ENCODE measurements at places on chromosomes 2 and 18.

GRCh38 chr18:77009675-77010074 is 122.9 kb downstream of the MBP start:
- no peak overlapping the region for H3K27ac ChIP-seq
- no peaks in the 10 kb centered on the region for H3K27me3 ChIP-seq
- peaks cover 19% of the 10 kb centered on the region for H3K4me1 ChIP-seq
- peaks cover 28% of the 10 kb centered on the region for H3K36me3 ChIP-seq
- DNase-seq, result no peak

- H3K27ac ChIP-seq, result no peak overlapping the region
- no peak for DNase-seq
- no peaks in the 10 kb centered on the region for H3K36me3 ChIP-seq
- no peak overlapping the region for H3K4me3 ChIP-seq
Observed at GRCh38 chr18:49846361-49846662, 33.0 kb upstream of the ACAA2 start.

DNA sequence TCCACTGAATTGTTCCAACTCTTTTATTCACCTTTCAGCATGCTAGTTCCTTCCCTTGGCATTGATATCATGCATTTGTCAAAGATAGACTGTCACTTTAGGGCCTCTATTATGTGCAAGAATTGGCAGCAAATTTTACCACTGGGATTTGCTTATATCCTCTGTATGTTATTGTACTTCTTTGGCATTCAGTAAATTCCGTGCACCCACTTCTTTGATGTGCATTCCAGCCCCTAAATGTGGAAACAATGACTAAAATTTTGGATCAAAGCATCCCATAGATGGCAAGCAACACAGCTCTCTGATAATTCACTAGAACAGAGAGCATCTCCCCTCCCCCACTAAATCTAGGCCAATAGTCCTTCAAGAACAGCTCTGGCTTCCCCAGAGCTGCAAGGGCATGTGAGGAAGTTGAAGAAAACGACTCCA is 399.0 kb upstream of the HNRNPA3 start:
- H3K27me3 ChIP-seq, result peaks cover 13% of the 10 kb centered on the region
- no peaks in the 10 kb centered on the region for H3K36me3 ChIP-seq
- DNase-seq, result no peak
- H3K27ac ChIP-seq, result no peak overlapping the region
- no peaks in the 10 kb centered on the region for H3K4me1 ChIP-seq

- H3K27ac ChIP-seq, result peak overlapping the region; percentile 66
- H3K36me3 ChIP-seq, result peaks cover 12% of the 10 kb centered on the region
- no peaks in the 10 kb centered on the region for H3K27me3 ChIP-seq
- H3K4me1 ChIP-seq, result peaks cover 2% of the 10 kb centered on the region
Observed at GRCh38 chr2:171960570-171960969, 38.3 kb downstream of the HAT1 start.

DNA sequence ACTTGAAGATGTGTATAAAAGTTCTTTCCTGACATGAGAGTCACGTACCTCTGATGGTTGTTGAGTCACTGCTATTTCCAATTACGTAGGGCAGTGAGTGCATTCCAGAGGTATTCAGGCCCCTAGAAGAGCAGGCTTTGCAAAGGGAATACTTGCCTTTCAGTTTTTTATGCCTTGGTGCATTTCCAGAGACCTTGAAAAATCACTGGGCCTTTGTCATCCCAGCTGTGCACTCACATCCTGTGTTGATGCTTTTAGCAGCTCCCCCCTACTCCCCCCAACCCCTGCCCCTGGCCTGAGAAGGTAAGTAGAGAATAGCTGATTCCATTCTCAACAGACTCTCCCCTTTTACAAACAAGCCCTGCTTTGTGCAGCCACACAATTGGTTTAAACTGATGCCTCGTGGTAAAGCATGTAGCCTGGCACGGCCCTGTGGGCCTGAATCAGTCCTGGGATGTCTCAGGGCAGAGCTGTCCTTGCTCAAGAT is 174.2 kb downstream of the PRPF40A start:
- H3K36me3 ChIP-seq, result no peaks in the 10 kb centered on the region
- H3K27ac ChIP-seq, result no peak overlapping the region
- no peaks in the 10 kb centered on the region for H3K27me3 ChIP-seq

- no peak overlapping the region for H3K4me3 ChIP-seq
- peaks cover 8% of the 10 kb centered on the region for H3K4me1 ChIP-seq
- H3K27me3 ChIP-seq, result no peaks in the 10 kb centered on the region
- H3K27ac ChIP-seq, result no peak overlapping the region
- H3K36me3 ChIP-seq, result peaks cover 45% of the 10 kb centered on the region
Observed at GRCh38 chr2:159807183-159808031, 9.4 kb upstream of the CD302 start.

- peak overlapping the region; percentile 61 for H3K4me3 ChIP-seq
- peaks cover 23% of the 10 kb centered on the region for H3K36me3 ChIP-seq
- H3K27ac ChIP-seq, result peak overlapping the region; percentile 3
- no peak for DNase-seq
- H3K4me1 ChIP-seq, result peaks cover 87% of the 10 kb centered on the region
- no peaks in the 10 kb centered on the region for H3K27me3 ChIP-seq
Observed at GRCh38 chr2:108617617-108618016, 83.3 kb downstream of the LIMS1 start.

- peaks cover 27% of the 10 kb centered on the region for H3K36me3 ChIP-seq
- peak overlapping the region; percentile 100 for H3K4me3 ChIP-seq
- DNase-seq, result no peak
- peak overlapping the region; percentile 99 for H3K27ac ChIP-seq
Observed at GRCh38 chr2:197515315-197515738, 539 bp upstream of the MOB4 start.

DNA sequence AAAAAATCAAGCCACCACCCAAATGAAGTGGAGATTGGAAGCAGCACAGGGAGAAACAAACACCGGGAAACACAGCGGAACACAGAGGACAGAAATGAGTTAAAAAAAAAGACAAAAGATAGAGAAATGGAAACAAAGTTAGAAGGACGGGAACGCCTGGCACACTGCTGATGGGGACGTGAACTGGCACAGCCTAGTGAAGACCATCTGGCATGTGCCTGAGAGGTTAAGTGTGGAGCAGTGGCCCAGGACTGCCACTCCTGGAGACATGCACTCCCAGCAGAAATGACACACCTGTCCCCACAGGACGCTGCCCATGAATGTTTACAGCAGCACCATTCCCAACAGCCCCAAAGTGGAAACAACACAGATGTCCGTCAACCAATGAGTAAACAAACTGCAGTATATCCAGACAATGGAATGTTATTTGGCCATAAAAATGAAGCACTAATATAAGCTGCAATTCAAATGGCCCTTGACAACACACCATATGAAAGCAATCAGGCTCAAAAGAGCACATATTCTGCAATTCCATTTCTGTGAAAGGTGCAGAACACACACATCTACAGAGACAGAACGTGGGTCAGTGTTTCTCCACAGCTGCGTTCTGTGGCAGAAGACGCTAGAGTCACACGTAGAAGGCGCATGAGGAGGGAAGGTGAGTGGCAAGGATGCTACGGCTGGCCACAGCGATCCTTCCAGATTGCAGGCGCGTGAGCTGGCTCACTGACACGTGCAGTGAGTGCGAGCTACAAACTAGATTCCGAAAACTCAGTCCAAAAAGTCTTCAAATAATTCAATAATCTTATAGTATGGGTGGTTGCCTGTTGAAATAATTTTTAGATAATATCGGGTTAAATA is 24.6 kb downstream of the THAP4 start:
- H3K4me1 ChIP-seq, result peaks cover 36% of the 10 kb centered on the region
- no peak overlapping the region for H3K4me3 ChIP-seq
- DNase-seq, result no peak
- peaks cover 12% of the 10 kb centered on the region for H3K36me3 ChIP-seq
- no peaks in the 10 kb centered on the region for H3K27me3 ChIP-seq

GRCh38 chr2:127705391-127706065 is 4.2 kb downstream of the SFT2D3 start:
- no peak overlapping the region for H3K4me3 ChIP-seq
- H3K27me3 ChIP-seq, result no peaks in the 10 kb centered on the region
- H3K36me3 ChIP-seq, result peaks cover 48% of the 10 kb centered on the region
- H3K27ac ChIP-seq, result peak overlapping the region; percentile 16
- H3K4me1 ChIP-seq, result peaks cover 16% of the 10 kb centered on the region

GRCh38 chr18:22307528-22307927 is 110.2 kb downstream of the CTAGE1 start:
- no peak overlapping the region for H3K27ac ChIP-seq
- no peak overlapping the region for H3K4me3 ChIP-seq
- H3K27me3 ChIP-seq, result peaks cover 10% of the 10 kb centered on the region
- DNase-seq, result no peak

- H3K4me3 ChIP-seq, result no peak overlapping the region
- peaks cover 24% of the 10 kb centered on the region for H3K27me3 ChIP-seq
- no peak for DNase-seq
- peaks cover 2% of the 10 kb centered on the region for H3K4me1 ChIP-seq
Observed at GRCh38 chr2:226581661-226582060, 218.0 kb downstream of the IRS1 start.

DNA sequence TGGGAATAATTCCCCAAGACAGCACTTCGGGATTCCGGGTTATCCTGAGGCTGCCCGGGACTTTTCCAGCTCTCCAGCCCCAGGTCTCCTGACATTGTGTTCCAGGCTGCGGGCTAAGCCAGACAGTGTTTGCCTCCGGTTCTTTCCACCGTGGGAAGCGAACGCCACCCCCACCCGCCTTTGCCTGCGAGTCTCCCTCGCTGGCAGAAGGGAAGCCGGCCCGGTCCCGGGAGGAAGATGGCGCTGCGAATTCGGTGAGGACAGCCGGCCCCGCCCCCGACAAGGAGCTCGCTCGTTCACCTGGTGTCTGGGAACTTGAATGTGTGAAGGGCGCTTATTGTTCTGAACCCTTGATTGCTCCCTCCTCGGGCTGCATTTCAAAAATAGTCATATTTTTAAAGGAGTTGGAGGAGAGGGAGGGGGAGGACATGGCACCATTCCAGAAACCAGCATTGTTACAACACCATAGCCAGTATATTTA is 2.9 kb downstream of the LRATD1 start:
- H3K4me1 ChIP-seq, result peaks cover 5% of the 10 kb centered on the region
- H3K36me3 ChIP-seq, result no peaks in the 10 kb centered on the region
- no peak overlapping the region for H3K4me3 ChIP-seq

- H3K4me3 ChIP-seq, result no peak overlapping the region
- no peaks in the 10 kb centered on the region for H3K36me3 ChIP-seq
- no peak overlapping the region for H3K27ac ChIP-seq
- DNase-seq, result no peak
- peaks cover 21% of the 10 kb centered on the region for H3K27me3 ChIP-seq
- no peaks in the 10 kb centered on the region for H3K4me1 ChIP-seq
Observed at GRCh38 chr2:219433666-219434467, 776 bp upstream of the SPEG start.

GRCh38 chr2:172705352-172705751 is 30.3 kb upstream of the RAPGEF4 start:
- no peak overlapping the region for H3K27ac ChIP-seq
- H3K4me3 ChIP-seq, result no peak overlapping the region
- no peak for DNase-seq
- H3K4me1 ChIP-seq, result no peaks in the 10 kb centered on the region
- peaks cover 34% of the 10 kb centered on the region for H3K27me3 ChIP-seq

- H3K27me3 ChIP-seq, result no peaks in the 10 kb centered on the region
- DNase-seq, result no peak
- no peak overlapping the region for H3K4me3 ChIP-seq
- peak overlapping the region; percentile 72 for H3K27ac ChIP-seq
- H3K36me3 ChIP-seq, result peaks cover 69% of the 10 kb centered on the region
Observed at GRCh38 chr2:190996338-190996946, 17.5 kb downstream of the STAT1 start.

DNA sequence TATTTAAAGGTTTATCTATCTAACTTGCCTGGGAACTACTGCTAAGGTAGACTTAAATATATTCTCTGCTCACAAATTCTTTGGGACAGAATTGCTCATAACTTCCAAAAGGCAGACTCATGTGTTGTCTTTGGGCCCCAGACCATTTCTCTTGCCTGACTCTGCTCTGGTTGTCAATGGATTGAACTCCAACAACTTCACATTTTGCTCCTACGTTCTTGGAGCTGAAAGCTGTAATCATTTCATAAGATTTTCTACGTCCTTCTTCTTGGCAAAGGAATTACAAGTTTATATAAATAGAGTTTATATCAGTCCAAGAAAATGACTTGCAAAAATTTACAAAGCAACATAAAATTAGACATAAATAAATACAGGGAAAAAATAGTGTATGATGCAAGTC is 32.9 kb upstream of the PPM1B start:
- no peak for DNase-seq
- H3K4me1 ChIP-seq, result no peaks in the 10 kb centered on the region
- no peaks in the 10 kb centered on the region for H3K36me3 ChIP-seq
- H3K4me3 ChIP-seq, result no peak overlapping the region
- no peak overlapping the region for H3K27ac ChIP-seq
- H3K27me3 ChIP-seq, result no peaks in the 10 kb centered on the region

DNA sequence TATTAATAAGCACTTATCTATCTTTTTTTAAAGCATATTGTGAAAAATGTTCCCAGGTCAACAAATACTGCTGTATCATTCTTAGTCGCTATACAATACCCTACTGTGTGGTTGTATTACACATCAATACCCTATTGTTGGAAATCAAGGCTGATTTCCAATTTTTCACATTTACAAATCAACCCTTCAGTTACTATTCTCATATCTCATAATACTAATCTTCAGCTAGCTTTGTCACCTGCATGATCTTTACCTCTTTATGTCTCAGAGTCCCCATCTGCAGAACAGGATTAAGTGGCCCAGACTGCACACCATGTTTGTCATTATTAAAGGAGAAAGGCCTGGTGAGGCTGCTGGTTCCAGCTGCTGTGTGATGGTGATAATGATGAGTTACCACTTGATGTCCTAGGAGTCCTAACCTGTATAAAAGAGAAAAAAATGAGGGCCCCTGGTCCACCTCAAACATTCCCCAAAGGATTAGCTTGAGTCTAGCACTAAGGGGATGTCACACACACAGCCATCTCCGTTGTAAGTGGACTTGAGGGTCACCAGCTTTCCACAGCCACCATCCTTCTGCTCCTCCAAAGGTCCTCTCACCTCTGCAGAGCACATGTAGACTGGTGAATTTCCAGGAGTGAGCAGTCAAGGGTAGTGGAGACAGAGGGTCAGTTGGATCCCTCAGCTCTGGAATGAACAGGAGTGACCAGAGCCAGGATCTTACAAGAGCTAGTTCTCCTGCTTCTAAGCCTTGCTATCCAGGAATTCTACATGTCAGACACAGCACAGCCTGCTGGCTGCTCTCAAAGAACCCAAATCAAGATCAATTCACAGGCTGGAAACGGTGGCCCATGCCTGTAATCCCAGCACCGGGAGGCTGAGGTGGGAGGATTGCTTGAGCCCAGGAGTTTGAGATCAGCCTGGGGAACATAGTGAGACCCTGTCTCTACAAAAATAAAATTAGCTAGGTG is 36.0 kb upstream of the BIN1 start:
- H3K27me3 ChIP-seq, result no peaks in the 10 kb centered on the region
- DNase-seq, result no peak
- no peaks in the 10 kb centered on the region for H3K36me3 ChIP-seq
- H3K4me1 ChIP-seq, result peaks cover 24% of the 10 kb centered on the region
- no peak overlapping the region for H3K4me3 ChIP-seq
- H3K27ac ChIP-seq, result no peak overlapping the region
